Kidney (tissue), 22 donors: ENCODE measurements at places on chromosomes 11 and 22. TPM values are rescaled to one million over a fixed set of nuclear protein-coding genes. Genes with fewer than 3 reads are reported as not detected.
A peak's percentile ranks its signal among the peaks of the same experiment; 100 is the strongest.

The ASCL2 gene
- 5.0 TPM for total RNA-seq

- no peak overlapping the region for H3K27ac ChIP-seq
- no peaks in the 10 kb centered on the region for H3K4me1 ChIP-seq
- no peaks in the 10 kb centered on the region for H3K27me3 ChIP-seq
Measured at GRCh38 chr11:2289350-2289749, 12.4 kb downstream of the C11orf21 start.

DNA sequence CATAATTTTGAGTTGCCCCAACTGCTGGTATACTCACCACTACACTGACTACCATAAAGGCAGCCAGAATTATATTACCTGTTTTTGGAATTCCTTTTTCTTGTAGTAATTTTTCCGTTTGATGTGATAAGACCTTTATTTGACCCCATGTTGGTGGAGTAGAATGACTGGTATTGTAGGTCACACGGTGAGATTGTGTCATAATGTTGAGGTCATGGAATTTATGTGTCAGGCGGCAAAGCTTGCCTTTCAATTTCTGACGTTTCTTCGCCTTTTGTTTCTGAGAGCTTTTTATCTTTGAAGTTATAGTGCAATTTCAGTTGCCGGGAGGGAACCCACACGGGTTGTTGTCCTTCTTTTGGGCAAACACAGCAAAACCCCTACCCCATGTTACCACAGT is 13.0 kb downstream of the OR52K1 start:
- H3K27me3 ChIP-seq = no peaks in the 10 kb centered on the region
- H3K4me1 ChIP-seq = no peaks in the 10 kb centered on the region
- no peak overlapping the region for H3K27ac ChIP-seq
- no peaks in the 10 kb centered on the region for H3K36me3 ChIP-seq
- no peak for DNase-seq
- H3K4me3 ChIP-seq = no peak overlapping the region

The HSPA8 gene
- 869 TPM for total RNA-seq

The MMP8 gene
- total RNA-seq = 0.16 TPM

GRCh38 chr11:100235085-100235484 is 452.0 kb upstream of the ARHGAP42 start:
- no peak for DNase-seq
- H3K27me3 ChIP-seq = no peaks in the 10 kb centered on the region
- H3K27ac ChIP-seq = no peak overlapping the region
- no peak overlapping the region for H3K4me3 ChIP-seq
- H3K36me3 ChIP-seq = no peaks in the 10 kb centered on the region

- no peak overlapping the region for H3K27ac ChIP-seq
- peak; percentile 44 for DNase-seq
- no peaks in the 10 kb centered on the region for H3K4me1 ChIP-seq
- H3K27me3 ChIP-seq = no peaks in the 10 kb centered on the region
- no peak overlapping the region for H3K4me3 ChIP-seq
Measured at GRCh38 chr22:44147821-44148574, 32.7 kb upstream of the PARVG start.

DNA sequence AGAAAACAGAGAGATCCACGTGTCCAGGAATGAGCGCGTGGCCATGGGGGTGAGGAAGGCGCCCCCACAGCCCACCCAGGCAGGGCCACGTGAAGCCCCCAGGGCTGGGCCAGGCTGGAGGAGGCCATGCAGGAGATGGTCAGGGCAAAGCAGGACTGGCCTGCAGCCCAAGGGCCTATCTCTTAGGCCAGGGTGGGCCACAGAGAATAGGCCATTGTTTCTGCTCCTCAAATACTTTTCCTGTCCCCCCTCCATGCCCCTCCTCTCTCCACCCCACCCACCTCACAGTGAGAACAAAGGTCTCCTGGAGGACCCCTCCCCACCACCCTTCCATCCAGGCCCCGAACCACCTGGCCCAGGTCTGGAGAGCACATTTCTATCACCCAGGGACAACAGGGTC is 8.3 kb upstream of the CDC42EP1 start:
- peaks cover 34% of the 10 kb centered on the region for H3K4me1 ChIP-seq
- DNase-seq = no peak
- no peaks in the 10 kb centered on the region for H3K36me3 ChIP-seq
- H3K4me3 ChIP-seq = no peak overlapping the region

DNA sequence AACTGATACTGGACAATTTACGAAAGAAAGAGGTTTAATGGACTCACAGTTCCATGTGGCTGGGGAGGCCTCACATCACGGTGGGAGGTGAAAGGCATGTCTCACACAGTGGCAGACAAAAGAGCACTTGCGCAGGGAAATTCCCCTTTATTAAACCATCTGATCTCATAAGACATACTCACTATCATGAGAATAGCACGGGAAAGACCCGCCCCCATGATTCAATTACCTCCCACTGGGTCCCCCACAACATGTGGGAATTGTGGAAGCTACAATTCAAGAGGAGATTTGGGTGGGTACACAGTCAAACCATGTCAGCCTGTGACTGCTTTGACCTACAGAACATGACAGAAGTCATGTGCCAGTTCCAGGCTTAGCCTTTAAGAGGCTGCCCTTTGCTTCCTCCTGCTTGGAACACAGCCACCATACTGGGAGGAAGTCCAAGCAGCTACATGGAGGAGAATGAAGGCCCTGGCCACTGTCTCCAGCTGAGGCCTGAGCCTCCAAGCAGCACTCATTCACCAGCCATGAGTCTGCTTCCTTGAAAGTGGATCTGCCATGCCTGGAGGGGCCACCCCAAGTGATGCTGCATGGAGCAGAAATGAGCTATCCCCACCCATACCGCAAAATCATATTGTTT is 10.9 kb upstream of the GAL start:
- no peak overlapping the region for H3K27ac ChIP-seq
- no peak for DNase-seq
- no peaks in the 10 kb centered on the region for H3K36me3 ChIP-seq
- H3K4me3 ChIP-seq = no peak overlapping the region

- H3K27me3 ChIP-seq = no peaks in the 10 kb centered on the region
- H3K27ac ChIP-seq = peak overlapping the region; percentile 76
- peaks cover 2% of the 10 kb centered on the region for H3K4me1 ChIP-seq
- DNase-seq = no peak
Measured at GRCh38 chr11:126268361-126268707, 361 bp downstream of the SRPRA start.
